ENCODE measurements at places on chromosomes 13 and 19. TPM values are rescaled to one million over a fixed set of nuclear protein-coding genes. Genes with fewer than 3 reads are reported as not detected.

DNA sequence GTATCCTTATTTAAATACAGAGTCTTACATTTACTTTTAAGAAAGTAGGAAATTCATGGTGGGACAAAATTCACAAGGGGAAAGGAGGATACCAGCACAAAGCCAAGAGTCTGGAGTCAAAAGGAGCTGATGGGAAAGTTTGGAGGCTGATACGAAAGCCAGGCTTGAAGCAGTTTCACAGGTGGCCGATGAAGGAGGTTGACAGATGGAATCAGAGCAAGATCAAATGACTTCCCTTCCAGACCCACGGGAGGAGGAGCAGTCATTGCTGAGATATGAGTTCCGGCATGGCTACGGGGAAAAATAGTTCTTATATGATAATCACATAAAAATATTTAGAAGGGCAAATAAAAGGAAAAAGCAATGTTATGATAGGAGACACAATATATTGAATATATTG lies 65.0 kb downstream of the DGKH start:
- DNase-seq, result no peak

GRCh38 chr19:11180346-11180745 lies 17.0 kb downstream of the KANK2 start:
- no peak for DNase-seq

DNA sequence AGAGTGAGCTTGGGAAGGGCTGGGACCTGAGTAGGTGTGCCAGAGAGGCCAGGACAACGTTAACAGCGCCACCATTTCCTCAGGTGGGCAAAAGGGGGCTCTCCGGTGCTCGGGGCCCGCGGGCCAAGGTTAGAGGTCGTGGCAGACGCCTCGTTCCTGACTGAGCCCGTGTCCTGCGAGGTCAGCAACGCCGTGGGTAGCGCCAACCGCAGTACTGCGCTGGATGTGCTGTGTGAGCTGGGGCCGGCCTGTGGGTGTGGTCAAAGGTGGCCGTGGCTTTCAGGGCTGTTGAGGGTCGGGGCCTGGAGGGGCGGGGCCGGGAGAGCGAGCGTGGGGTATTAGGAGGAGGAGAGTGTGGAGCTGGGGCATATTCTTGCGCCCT lies 3.7 kb downstream of the KIRREL2 start:
- no peak for DNase-seq

DNA sequence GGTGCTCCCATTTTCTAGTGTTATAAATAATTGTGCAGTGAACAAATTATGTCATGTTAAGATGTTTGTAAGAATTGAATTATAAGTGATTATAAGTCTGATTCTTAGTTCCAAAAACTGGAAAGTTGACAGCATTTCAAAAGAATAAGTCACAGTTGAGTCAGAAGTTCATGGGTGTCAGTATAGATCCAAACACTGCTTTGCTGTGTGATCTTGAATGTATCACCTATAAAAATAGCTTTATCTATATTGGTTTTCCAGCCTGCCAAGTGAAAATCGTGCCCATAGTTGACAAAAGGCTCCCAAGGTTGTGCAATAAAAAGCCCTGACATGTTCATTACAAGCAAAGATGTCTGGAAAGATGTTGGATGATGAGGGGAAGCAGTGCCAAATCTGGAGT lies 336.0 kb downstream of the MTUS2 start:
- no peak for DNase-seq

- no peak for DNase-seq
Observed at GRCh38 chr19:7263066-7263465, 31.1 kb downstream of the INSR start.

DNA sequence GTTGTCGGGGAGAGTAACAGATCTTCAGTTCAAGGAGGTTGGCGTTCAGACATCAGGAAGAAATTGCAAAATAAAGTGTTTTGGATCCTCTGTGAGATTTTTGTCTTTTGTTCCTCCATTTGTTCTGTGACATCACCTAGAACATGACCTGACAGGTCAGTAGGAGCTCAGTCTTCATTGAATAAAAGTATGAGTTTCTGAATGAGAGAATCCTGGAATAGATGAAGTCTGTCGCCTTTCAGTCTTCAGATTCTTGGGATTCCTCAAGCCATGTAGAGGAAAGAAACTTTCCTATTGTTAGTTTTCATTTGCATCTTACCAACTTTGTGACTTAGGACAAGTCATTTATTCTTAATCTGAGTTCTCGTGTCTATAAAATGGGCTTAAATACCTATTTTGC lies 14.4 kb downstream of the ARHGAP35 start:
- no peak for DNase-seq

CASP14 gene
- not detected for total RNA-seq

DNA sequence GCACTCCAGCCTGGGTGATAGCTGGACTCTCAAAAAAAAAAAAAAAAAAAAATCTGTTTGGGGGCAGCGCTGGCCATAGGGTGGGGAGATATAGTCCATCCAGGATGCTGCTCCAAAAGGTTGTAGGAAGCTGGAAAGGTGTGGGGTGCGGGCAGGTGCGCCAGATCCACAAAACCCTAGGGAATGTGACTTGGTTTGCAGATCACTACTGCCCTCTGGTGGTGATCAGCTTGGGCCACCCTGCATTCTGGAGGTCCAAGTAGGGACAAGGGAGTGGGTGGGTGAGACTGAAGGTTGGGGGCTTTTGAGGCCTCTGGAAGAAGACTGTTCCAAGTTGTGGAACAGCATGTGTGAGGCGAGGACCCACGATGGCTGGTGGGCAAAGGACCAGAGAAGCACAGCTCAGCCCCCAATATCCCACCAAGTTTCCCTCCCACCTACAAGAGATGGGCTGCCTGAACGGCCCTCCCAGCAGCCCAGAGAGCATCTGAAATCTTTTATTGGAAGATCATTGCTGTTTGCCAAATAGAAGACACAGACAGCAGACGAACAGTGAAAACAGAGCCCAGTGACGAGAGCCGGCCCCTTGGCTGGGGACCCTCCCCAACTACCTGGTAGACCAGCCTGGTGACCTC lies 10.4 kb upstream of the TYK2 start:
- DNase-seq, result peak; percentile 60

FSD1 gene
- 22.2 TPM for total RNA-seq

PGLYRP2 gene
- total RNA-seq, result not detected

DNA sequence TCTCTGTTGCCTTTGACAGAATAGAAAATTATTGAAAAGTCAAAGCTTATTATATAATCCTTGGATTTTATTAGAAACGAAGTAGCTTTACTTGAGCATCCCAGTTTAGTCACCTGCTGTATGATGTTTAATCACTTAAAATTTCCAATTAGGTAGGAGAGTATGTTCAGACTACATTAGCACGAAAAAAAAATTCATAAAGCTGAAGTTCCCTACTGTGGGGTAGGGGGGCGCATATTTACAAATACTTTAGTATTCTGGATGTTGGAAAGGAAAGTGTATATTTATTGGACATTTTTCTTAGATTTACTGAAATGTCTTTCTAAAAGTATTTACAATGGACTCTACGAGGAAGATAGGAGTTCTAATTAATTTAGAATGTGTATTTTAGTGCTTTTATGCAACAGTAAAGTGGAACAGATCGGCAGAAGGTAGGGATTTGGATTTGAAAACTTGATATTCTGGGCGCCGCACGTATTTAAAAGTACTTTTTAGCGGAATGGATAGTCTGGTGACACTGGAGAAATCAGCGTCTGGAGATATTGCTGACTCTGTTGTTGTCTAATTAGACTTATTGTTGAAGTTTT lies 1.9 kb downstream of the CDK8 start:
- no peak for DNase-seq

DNA sequence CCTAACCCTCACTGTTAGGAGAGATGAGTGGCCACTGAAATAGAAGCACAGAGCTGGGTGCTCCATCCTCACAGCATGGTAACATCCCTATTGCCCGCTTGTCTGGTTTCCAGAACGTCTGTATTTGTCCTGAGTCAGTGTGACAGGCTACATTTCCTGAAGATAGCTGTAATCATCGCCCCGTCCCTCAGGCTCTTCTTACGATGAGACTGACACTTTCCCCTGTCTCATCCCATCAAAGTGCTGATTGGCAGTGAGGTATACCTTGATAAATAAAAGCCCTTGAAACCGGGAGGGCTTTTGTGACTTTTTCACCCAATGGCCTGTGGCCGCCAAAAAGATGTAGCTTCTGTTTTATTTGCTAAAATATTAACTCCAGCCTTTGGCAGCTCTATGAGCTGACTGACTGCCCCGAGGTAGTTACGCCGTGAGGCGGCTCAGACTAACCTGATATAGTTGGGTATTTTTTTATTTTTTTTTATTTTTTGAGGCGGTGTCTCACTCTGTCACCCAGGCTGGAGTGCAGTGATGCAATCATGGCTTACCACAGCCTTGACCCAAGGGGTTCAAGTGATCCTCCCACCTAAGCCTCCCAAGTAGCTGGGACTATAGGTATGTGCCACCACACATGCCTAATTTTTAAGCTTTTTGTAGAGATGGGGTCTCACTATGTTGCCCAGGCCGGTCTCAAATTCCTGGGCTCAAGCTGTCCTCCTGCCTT lies 5.7 kb upstream of the LRRC4B start:
- no peak for DNase-seq

LCP1 gene
- total RNA-seq, result 17.0 TPM

- DNase-seq, result peak; percentile 72
Observed at GRCh38 chr19:18588611-18589379, at the start of gene REX1BD. REX1BD (plus strand) TSS chr19:18588798; CDS start chr19:18588802, 4 bp downstream.

GRCh38 chr19:5623397-5624017 lies 624 bp downstream of the SAFB start:
- no peak for DNase-seq
